NCI-H2107 (cell line): ENCODE measurements at places on chromosomes 4 and X.

DNA sequence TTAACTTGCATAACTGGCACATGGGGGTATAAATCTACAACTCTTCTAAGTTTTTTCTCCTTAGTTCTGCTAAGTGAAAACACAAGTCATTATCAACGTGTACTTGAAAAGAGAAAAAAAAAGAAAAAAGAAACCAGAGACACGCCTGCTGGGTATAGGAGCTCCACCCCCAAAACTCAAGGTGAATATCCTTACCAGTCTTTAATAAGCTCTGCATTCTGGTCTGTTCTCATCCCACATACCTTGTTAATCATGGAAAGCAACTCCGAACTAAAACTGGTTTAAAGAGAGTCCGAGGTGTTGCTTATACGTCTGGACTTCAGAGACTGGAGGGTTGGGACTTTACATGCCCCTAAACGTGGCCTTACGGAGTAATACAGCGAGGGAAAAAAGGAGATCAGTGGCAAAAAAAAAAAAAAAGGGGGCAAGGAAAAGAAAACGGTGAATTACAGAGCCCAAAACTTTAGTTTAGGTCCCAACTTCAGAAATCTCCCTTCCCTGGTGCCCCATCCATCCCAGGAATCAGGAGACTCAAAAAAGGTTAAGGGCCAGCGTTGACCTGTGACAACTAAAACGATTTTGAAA, 1.0 kb downstream of the PGRMC2 start:
- DNase-seq, result no peak

DNA sequence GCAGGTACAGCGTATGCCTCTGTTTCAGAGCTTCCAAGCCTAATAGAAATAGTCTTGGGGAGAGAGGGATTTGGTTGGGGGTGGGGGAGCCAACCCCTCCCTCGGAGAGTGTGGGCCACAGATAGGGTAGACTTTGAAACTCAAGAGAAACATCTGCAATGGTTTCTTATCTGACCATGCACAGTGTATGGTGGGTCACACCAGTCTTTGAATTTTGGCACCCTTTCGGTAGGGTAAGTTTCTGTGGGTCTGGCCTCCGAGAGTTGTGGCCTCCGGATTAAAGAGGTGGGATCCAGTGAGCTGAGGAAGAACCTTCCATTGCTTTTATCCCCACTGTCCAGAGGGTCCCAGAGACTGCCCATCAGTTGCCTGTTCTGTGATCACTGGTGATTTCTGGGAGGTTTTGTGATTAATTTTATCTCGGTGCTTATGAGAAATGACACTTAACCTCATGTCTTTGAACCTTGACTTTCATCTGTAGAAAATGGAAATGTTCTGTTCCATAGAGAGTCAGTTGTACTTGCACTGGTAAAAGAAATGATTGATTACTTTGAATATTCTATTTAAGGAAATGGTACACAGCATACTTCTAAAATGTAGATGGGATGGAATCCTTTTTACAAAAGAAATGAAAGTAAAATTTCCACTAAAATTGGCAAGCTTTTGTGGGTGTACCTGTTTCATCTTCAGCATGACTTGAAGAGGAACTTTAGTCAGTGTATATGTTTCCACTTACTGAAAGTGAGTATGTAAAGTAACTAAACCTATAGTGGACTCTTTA, 62.7 kb downstream of the TMEM131L start:
- DNase-seq, result no peak

DNA sequence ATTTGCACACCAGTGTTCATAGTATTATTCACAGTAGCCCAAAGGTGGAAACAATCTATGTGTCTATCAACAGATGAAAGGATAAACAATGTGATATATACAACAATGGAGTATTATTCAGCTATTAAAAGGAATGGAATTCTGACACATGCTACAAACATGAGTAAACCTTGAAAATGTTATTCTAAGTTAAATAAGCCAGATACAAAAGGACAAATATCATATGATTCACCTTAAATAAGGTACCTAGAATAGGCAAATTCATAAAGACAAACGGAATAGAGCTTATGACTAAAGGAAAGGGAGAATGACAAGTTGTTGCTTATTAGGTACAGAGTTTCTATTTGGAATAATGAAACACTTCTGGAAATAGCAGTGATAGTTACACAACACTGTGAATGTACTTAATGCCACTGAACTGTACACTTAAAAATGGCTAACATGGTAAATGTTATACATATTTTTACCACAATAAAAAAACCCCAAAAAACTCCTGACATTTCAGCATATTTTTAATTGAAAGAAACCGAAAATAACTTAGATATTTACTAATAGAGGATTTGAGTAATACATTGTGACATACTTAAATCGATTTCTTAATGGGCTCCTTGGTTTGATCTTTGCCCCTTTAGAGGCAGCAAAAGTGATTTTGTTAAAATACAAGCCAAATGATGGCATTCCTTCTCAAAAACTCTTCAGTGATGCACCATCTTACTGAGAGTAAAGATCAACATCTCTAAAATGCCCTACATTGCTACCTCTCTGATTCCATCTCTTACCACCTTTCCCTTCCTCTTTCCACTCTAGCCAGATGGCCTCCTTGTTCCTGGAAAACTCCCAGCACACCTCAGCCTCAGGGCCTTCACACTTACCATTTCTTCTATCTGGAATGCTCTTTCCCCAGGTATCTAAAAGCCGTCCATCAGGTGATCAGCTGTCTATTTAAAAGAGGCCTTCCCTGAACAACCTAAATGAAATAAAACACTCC, 8.6 kb upstream of the CYP2U1 start:
- no peak for DNase-seq

DNA sequence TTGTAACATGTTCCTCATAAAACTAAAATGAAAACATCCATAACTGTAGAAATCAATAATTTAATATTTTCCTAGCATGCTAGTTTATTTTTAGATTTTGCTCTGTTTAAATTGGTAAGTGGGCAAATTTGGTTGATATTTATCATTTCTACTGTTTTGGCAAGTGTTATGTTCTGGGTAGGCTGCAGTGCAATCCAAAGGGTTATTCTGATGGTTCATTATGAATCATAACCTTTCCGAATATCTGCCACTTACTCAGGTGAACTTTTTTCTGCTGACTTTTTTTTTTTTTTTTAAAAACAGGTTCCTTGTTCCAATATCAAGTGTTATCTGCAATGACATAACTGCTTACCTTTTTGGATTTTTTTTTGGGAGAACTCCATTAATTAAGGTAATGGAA, 52.0 kb downstream of the CDS1 start:
- no peak for DNase-seq

- no peak for DNase-seq
Measured at GRCh38 chr4:1449475-1449832, 43.2 kb upstream of the NKX1-1 start.

DNA sequence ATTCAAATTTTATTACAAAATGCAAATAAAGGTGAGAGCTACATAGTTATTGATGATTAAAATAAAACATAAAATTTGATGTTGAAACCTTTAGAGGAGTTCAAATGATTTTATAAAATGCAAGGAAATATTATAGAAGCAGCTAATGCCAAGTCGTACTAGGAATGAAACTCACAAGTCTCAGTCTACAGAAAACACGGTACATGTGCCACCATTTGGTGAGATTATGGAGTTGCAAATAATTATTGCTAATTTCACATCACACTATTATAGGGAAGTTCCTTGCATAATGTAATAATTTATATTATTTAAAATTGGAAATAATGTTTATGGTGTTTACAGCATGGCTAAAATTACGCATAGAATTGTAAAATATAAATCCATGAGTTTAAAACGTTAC, 1601.7 kb upstream of the TENM3 start:
- DNase-seq, result no peak

GRCh38 chr4:55186700-55187099, 61.3 kb upstream of the KDR start:
- DNase-seq, result no peak

DNA sequence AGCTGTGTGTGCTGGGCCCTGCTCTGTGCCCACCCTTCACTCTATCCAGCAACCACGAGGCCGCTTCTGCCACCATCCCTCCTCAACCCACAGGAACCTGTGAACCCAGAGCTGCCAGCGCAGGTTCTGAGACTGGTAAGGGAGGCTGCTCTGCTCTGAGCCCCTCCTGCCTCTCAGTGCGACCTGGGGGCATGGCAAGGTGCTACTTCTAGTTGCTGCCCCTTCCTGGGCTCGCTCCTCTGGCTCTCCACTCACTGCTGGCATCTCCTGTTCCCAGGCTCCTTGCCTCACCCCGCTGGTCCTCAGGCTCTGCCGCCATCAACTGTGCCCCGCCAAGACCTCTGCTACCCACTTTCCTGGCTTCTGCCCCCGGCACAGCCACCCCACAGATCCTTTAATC, 39.3 kb downstream of the RNF212 start:
- no peak for DNase-seq

- DNase-seq, result no peak
Measured at GRCh38 chrX:138859421-138859820, 147.9 kb upstream of the FGF13 start.

DNA sequence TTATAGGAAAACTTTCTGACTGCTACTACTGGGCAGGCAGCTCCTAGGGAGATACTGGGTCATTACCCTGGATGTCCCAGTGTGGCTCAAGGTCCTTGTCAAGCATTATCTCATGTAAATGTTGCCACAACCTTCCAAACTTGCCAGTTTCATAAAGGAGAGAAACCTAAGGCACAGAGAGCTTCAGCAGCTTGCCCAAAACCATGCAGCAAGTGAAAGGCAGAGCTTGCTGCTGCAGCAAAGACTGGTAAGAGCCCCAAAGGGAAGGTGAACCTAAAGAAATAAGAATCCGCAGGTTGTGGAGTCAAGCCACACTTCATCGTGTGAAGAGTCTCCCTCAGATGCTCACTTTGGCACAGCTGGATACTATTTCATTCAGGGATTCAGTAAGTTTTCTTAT, 2.3 kb downstream of the MPP1 start:
- no peak for DNase-seq

DNA sequence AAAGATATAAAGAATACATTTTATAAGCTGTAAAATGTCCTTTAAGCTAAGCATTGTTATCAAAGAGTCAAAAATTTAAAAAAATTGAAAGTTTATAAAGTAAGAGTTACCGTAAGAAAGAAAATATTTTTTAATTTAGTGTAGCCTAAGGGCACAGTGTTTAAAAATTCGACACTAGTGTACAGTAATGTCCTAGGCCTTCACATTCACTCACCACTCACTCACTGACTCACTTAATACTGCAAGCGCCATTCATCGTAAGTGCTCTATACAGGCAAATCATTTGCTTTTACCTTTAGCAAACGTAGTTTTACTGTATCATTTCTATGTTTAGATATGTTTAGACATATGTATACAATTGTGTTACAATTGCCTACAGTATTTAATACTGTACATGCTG, 20.2 kb downstream of the GLRA3 start:
- no peak for DNase-seq

DNA sequence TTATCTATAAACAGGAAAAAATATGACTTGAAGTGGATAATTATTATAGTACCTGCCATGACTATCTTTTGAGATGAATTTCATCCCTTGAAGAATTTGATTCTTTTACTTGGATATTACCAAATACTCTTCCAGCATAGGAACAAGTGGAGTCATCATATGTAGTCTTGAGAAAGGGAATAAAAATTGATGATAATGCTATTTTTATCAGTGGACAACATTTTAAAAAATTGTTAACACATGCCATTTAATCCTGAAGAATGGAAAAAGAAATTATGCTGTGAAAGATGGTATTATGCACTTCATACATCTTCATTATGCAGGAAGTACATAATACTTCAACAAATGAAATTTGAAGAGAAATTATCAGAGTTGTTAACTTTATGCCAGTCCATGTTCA, 83.6 kb downstream of the ITIH6 start:
- no peak for DNase-seq

- DNase-seq, result no peak
Measured at GRCh38 chr4:19033816-19034733, 1012.5 kb upstream of the LCORL start.
